Left hindlimb (tissue), 1 donor: ENCODE measurements at places on chromosomes 1 and 21.

DNA sequence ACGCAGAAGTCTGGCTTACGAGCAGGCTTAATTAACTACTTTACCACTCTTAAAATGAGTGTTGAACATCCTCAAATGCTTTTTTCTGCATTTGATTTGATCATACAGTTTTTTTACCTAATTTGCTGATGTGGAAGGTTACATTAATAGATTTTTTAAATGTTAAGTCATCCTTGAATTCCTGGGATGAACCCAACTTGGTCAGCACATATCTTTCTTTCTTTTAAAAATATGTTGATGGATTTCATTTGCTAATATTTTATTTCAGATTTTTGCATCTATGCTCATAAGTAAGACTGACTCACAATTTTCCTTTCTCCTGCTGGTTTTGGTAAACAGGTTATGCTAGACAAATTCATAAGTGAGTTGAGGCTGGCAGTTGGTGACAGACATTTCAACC lies 82.9 kb downstream of the LHX4 start:
- DNase-seq: no peak

- DNase-seq: no peak
Measured at GRCh38 chr1:229191066-229191674, 79.7 kb upstream of the RAB4A start.

DNA sequence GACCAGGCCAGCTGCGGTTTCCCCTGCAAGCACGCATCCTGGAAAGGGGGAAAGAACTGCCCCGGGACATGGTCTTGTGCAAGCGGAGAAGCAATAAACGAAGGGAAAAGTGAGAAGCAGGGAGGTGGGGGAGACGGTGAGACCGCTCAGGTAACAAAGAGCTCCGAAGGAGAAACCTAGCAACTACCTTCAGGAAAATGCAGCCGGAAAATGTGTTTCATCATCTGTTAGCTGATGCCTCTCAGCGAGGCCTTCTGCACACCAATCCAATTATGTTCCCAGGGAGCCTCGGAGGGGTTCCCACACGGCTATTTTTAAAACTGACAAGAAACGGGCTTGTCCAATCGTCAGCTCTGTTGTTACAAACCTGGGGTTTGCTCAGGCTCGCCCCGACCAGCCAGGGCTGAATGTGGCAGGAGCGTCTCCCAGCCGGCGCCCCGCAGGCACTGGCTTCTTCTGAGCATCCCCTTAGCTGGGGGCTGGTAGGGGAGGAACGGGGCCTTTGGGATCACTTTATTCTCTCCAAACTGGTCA lies 3.4 kb downstream of the RIPK4 start:
- no peak for DNase-seq

- DNase-seq: no peak
Measured at GRCh38 chr1:219476116-219476515, 136.8 kb downstream of the ZC3H11B start.

DNA sequence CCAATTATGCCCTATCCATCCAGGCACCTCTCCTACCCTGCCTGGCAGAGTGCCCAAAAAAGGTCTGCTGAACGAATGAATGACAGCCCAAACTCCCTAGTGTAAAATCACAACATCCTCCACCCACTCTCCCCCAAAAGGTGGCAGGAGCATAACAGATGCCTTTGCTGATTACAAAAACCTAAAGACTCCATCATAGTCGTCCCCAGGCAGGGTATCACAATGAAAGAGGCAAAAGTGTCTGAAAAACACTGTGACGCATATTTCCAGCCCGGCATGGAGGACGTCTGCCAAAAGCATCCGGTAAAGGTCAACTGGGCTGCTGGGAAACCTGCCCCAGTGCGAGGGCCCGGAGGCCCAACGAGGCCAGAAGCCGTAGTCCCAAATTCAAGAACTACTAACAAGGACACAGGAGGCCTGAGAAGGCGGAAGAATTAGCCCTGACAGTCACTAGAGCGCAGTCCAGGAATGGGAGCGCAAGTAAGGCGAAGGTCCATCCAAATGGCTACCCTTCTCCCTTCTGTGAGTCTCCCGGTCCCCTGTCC lies 576 bp downstream of the SMIM12 start:
- no peak for DNase-seq

GRCh38 chr1:233673261-233673946 lies 59.5 kb downstream of the KCNK1 start:
- DNase-seq: no peak

GRCh38 chr1:16716691-16717335 lies 23.5 kb upstream of the RNU1-4 start:
- no peak for DNase-seq

DNA sequence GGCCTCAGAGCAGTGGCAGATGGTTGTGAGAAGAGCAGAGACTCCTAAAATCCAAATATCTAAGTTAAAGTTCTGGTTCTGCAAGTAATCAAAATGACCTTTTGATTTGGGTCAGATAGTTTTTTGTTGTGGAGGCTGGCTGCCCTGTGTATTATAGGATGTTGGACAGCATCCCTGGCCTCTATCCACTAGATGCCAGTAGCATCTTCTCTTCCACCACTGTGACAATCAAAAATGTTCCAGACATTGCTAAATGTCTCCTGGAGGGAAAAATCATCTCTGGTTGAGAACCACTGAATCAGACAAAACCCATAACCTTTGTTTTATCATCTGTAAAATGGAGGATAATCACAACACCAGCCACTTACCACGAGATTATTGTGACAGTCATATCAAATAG lies 5.9 kb upstream of the DPT start:
- no peak for DNase-seq

DNA sequence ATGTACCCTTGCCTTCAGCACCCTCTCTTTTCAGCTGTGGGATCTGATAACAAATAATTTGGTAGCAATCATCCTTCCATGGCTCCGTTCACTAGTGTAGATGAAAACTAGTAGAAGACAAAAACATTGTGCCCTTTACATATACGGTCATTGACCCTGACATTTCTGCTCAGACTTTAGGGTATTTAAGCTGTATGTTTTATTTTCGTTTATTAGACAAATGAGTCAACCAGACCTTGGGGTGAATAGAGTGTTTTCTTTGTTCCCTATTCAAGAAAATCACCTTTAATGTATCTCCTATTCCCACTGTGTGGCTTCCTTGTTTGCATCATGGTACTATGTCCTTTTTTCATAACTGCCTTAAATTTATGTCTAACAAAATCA lies 187.3 kb downstream of the VAV3 start:
- DNase-seq: no peak

DNA sequence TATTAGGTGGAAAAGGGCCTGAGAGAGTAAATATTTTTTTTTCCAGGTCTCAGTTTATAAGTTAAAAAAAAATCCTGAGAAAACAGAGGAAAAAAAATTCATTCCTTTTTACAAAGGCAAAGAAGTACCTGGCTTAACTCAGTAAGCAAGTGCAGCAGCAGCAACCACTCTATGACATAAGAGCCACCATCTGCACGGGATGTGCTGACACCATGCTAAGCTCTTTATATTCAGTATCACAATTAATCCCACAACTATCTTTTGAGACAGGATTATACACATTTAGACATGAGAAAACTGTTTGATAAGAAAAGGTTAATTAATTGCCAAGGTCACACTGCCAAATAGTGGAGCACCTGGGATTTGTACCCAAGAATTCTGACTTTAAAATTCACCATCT lies 13.4 kb upstream of the DPT start:
- DNase-seq: no peak

GRCh38 chr1:117707371-117707770 lies 101.5 kb downstream of the TENT5C start:
- no peak for DNase-seq

DNA sequence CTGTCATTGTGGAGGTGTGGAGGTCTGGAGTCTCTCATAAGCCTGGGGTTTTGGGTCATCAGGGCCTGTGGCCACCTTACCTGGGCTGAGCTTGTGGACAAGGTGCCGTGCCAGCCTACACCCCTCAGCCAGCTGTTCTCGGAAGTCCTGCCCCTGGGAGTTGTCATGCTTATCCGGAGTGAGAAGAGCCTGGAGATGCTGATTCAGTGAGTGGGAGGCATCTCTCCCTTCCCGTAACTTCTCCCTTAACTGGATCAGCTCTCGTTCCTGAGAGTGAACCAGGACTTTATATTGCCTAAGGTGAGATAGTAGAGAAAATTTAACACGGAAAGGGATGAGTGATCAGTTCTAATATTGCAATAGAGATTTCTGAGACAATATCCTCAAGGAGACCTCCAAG lies 30.0 kb upstream of the REG4 start:
- no peak for DNase-seq

DNA sequence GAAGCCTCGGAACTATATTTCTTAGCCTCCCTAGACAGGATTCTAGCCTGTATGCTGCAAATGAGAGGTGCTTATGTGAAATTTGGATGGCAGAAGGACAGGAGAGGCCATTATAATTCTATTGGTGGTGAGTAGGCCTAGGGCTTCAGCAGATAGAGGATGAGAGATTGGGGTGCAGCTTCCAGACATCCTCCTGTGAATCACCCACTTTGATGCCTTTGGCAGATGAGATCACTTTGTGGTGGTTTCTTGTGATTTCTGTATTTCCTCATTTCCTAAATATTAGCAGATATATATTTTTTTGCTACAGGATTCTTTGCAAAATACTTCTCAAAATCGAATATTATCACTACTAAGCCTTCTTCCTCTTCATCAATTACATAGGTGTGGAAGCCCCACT lies 37.3 kb downstream of the MFSD2A start:
- no peak for DNase-seq
